ENCODE measurements at places on chromosomes 5 and 9.

GRCh38 chr9:72751541-72751940 is 201.3 kb downstream of the ALDH1A1 start:
- DNase-seq = no peak

DNA sequence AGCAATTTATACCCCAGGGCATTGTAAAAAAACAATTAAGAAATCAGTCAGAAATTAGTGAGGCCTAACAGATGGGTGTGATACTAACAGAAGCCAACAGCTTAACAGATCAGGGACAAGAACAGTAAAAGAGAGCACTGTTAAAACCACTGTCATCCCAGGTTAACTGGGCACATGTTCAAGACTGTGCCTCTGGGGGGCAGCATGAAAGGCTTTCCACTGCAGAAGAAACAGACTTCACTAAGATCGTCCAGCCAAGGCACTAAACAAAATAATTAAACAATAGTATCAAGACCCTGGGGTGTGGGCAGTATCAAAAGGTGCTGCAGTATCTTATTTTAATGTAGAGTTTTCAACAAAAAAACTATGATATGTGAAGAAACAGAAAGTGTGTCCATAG is 43.5 kb downstream of the FBN2 start:
- DNase-seq = no peak

DNA sequence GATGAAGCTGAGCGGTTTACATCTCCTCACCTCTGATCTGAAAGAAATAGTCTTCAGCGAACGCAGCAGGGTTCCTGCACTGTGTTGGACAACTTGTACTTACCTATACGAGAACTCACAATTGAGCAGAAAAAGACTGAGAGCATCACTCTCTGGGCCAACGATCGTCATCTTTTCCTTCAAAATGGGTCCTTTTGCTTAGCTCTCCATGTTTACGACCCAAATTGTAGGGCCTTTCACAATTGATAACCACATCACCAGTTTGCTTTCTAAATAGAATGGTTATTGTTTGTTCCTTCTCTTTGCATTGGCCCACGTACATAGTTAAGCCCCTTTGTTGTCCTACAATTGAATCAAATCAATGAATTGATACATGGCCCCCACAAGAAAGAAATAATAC is 110.0 kb upstream of the DMRT1 start:
- no peak for DNase-seq

GRCh38 chr5:147874910-147875367 is 3.6 kb upstream of the SCGB3A2 start:
- no peak for DNase-seq

- no peak for DNase-seq
Observed at GRCh38 chr9:92414566-92414965, 9.7 kb downstream of the OMD start.

- DNase-seq = no peak
Observed at GRCh38 chr5:180119031-180119902, 47.7 kb upstream of the RNF130 start.

DNA sequence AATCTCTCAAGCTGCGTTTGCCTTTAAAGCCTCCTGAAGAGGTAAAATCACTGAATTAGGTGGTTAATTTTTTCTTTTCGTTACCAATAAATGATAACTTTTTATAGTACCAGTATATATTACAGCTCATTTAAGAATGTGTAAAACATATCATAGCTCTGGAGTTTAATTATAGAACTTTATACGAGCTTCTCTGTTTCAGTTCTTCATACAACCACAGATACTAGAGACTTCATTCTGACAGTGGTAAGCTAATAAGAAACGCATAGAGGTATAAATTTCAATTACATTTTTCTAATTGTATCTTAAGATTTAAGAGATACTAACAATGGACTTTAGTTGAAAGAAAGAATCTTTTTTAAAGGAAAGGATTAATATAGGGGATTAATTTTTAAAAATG is 73.9 kb downstream of the PBX3 start:
- DNase-seq = no peak

DNA sequence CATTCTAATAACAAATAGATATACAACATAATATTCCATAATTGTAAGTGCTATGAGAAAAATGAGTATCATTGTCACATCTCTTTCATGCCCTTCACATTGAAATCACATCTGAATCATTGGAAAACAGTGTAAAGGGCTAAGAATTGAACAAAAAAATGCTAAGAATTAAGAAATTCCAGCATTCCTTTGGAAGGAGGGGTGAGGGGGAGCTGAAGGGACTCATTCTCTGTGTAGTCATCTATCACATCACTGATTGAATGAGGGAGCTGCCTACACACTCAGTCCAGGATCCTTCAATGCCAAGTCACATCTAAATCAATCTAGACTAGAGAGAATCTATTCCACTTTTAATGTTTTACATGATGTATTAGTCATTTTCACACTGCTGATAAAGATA is 286.6 kb downstream of the DTWD2 start:
- DNase-seq = no peak

GRCh38 chr5:66850354-66851075 is 254.3 kb downstream of the MAST4 start:
- DNase-seq = no peak

GRCh38 chr9:69573651-69574050 is 98.5 kb downstream of the APBA1 start:
- no peak for DNase-seq

- DNase-seq = no peak
Observed at GRCh38 chr9:119789987-119790386, 420.8 kb upstream of the BRINP1 start.
